ENCODE measurements at places on chromosomes 2 and 18. TPM values are rescaled to one million over a fixed set of nuclear protein-coding genes. Genes with fewer than 3 reads are reported as not detected.

The MAB21L4 gene
- total RNA-seq = not detected

The SERPINB13 gene
- total RNA-seq = not detected

The TMEM247 gene
- total RNA-seq = not detected

The SLC5A7 gene
- not detected for total RNA-seq

The RGPD8 gene
- 12.9 TPM for total RNA-seq

The ALMS1 gene
- total RNA-seq = 13.6 TPM

The KCNK3 gene
- total RNA-seq = 8.2 TPM

The HOXD12 gene
- total RNA-seq = not detected

The LBX2 gene
- total RNA-seq = 1.6 TPM

The DCDC2C gene
- total RNA-seq = not detected

The IL36RN gene
- total RNA-seq = not detected

The CHRND gene
- not detected for total RNA-seq

The SPHKAP gene
- 0.19 TPM for total RNA-seq

The TEX51 gene
- total RNA-seq = not detected

The STAT4 gene
- 0.31 TPM for total RNA-seq

The TOGARAM2 gene
- under 0.01 TPM for total RNA-seq

The TUBA4B gene
- total RNA-seq = not detected

The RAB6C gene
- under 0.01 TPM for total RNA-seq

The SNORC gene
- total RNA-seq = 0.93 TPM
